ENCODE measurements at places on chromosomes 2 and 18.

DNA sequence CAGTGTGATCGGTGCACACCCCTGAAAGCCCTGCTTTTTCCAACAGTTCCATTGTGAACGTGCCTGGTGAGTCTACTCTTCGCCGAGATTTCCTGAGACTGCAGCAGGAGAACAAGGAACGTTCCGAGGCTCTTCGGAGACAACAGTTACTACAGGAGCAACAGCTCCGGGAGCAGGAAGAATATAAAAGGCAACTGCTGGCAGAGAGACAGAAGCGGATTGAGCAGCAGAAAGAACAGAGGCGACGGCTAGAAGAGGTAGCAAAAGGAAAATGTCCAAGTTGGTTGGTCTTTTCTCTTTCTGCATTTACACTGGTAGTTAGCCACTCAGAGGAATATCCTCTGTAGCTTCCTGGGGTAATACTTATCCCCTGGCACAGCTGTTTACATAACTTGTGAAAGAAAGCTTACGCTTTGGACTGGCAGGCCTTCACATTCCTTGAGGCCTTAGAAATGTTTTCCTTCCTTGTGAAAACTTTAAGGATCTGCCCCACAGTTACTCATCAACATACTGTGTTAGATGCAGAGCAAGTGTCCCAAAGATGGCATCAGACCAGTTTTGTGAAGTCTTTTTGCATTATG is 146.6 kb downstream of the MAP4K4 start:
- no peak for DNase-seq

GRCh38 chr2:239807568-239807967 is 217.6 kb downstream of the NDUFA10 start:
- no peak for DNase-seq

GRCh38 chr2:10316860-10317259 is 14.2 kb downstream of the HPCAL1 start:
- no peak for DNase-seq

GRCh38 chr2:41580806-41581205 is 467.0 kb upstream of the PKDCC start:
- DNase-seq: no peak

GRCh38 chr18:33585431-33585775 is 7.4 kb downstream of the ASXL3 start:
- no peak for DNase-seq

DNA sequence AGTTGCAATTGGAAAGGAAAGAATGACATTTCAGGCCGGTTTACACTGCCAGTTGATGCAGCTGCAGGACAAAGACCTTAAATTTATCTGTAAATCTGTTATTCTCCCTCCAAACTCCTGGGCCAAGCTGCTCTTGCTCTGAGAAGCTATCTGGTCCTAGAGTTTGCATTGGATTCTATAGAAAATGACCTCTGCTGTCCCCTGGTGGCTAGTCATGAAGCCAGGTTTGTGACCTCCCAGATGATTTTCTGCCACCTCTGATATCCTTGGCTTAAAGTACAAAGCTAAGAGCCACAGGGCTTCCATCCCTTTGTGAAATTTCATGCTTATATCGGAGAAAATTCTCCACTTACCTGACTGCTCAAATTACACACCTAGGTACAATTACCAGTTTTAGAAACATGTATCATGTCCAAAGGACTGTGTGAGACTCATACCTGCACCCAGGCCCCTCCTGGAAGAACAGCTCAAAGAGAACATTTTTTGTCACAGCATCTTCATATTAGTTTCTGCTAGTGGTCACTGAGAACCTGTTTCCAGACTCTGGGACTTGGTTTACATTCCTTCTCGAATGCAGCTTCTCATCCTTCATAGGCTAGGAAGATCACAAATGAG is 28.9 kb upstream of the IER3IP1 start:
- DNase-seq: no peak

- no peak for DNase-seq
Observed at GRCh38 chr18:77039196-77040130, 93.1 kb downstream of the MBP start.

GRCh38 chr18:8747440-8747937 is 42.1 kb downstream of the MTCL1 start:
- no peak for DNase-seq

- no peak for DNase-seq
Observed at GRCh38 chr2:9002637-9003365, 683 bp downstream of the MBOAT2 start.

DNA sequence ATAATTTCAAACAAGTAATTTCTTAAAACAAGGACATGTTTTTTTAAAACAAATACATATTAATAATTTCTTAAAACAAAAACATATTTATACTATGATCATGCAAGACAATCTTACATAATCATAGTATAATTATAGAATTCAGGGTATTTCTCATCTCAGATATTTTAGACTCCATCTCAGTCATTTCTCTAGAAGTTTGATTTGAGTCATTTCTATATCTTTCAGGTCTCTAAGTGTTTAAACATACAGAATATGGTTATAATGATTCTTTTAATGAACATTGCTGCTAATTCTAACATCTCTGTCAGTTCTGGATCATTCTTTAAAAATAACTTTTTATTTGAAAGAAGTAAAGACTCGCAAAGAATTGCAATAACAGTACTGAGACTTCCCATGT is 154.2 kb upstream of the KYNU start:
- DNase-seq: no peak

GRCh38 chr2:8606226-8606625 is 75.6 kb upstream of the ID2 start:
- no peak for DNase-seq
